Urinary bladder (tissue), 4 donors: ENCODE measurements at places on chromosomes 6 and 20.

DNA sequence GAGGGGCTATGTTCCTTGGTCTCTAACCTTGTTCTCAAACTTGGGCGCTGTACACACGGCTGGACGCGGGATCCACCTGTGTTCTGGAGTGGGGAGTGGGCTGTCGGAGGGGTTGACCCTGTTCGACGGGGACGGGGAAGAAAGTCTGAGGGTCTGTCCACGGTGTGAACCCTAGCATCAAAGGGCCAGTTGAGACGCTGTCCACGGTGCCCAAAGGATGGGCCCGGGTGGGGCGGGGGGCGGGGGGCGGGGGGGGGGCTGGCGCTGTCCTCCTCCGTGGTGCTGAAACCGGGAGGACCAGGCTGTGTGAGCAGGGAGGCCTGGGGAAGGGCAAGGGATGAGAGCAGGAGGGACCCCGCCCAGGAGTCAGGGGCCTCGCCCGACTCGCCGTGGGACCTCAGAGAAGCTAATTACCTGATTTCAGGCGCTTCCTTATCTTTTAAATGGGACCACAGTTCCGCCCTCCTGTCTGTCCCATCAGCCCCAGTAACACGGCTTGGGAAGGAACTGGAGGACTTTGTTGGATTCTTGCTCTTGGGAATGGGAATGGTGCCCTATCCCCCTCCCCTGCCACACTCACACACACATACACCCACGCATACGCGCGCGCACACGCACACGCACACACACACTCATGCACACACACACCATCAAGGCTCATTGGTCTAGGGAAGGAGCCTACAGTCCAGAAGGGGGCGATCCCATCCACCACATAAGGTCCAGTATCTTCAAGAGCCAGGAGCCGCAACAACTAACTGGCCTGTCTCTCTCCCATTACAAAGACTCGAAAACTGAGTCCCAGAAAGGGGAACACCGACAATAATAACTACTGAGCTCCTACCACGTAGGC, 1.0 kb upstream of the VSTM2L start:
- no peak for DNase-seq

DNA sequence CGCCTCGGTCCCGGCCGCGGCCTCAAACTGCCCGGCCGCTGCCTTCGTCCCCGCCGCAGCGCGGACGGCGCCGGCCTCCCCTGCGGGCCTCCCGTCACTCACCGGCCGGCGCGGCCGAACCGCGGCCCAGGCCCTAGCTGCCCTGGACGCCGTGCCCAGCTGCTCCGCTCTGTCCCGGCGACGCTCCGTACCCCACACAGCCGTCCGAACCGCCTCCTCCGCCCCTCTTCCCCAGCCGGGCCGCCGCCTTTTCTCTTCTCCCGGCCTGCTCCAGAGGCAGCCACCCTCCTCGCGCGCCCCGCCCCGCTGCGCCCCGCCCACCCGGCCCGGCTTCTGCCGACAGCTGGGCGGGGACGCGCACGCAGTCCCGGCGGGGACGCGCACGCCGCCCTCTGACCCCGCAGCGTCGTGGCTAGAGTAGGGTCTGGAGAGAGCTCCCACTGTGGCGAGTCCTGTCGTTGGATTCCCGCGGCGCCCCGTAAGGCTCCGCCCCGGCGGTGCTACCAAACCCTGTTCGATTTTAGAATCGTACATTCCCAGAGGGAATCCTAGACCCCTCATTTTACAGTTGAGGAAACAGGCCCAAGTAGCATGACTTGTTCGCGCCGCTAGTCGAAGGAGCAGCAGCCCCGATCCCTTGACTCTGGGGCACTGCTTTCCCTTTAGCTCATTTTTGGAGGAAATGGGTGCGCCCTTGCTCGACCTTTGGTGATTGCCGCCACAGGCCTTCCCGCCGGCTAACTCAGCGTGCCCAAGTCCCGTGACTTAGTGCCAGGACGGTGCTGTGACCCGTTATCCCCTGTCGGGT, at the start of gene FBXO30:
FBXO30 (minus strand) TSS at position 295 of the 808 bp plus-strand sequence. CDS start 8,390 bp downstream, outside the sequence.
- peak; percentile 55 for DNase-seq

DNA sequence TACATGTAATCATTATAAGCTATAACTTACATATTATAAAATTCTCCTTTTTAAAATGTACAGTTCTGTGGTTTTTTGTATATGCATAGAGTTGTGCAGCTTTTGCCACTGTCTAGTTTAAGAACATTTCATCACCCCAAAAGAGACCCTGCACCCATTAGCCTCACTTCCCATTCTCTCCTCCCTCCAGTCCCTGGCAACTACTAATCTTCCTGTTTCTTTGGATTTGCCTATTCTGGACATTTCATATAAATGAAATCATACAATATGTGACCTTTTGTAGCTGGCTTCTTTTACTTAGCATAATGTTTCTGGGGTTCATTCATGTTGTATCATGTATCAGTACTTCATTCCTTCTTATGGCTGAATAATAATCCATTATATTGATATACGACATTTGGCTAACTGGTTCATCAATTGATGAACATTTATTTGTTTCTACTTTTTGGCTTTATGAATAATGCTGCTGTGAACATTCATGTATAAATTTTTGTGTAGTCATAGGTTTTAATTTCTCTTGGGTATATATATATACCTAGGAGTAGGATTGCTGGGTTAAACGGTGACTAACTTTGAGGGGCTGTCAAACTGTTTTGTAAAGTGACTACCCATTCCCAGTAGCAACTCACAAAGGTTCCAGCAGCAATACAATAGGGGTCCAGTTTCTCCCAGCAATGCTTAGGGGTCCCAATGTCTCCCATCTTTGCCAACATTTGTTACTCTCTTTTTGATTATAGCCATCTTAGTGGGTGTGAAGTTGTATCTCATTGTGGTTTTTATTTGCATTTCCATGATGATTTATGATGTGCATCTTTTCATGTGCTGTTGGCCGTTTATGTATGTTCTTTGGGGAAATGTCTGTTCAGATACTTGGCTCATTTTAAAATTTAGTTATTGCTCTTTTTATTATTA, 10.7 kb downstream of the PTPRA start:
- DNase-seq: no peak

GRCh38 chr20:6044115-6044514, 9.7 kb downstream of the LRRN4 start:
- no peak for DNase-seq

GRCh38 chr6:21900730-21901129, 307.2 kb downstream of the SOX4 start:
- DNase-seq: no peak

- no peak for DNase-seq
Observed at GRCh38 chr6:125700581-125701353, 48.7 kb upstream of the HEY2 start.

GRCh38 chr6:6694825-6695624, 106.5 kb downstream of the LY86 start:
- no peak for DNase-seq
